Fibroblast of the conjunctiva (primary cell): ENCODE measurements at places on chromosomes 2 and 18.

DNA sequence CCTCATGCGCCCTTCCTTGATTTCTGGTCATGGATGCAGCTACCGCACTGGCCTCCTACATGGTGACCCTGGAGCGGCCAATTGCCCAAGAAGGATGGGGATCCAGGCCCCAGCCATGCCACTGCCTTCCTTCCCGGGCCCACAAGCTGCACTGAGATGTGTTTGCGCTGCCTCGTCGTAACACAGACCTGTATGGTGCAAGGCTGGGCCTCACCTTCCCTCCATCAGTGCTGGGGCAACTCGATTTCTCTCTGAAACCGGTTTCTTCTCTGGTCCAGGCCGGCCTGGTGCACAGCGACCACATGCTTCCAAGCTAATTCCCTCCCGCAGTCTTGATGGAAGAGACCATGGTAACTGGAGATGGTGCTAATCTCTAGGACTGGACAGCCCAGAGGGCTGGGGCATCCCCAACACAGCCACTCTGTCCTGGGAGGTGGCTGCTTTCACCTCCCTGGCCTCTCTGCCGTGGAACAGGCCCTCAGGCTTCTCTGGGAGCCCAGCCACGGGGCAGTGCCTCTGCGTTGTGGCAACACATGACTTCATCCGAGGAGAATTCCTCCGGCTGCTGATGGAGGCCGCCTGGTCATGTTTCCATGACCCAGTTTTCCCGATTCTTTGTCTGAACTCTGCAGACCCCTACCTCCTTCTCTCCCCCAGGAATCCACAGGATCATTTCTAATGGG is 184.2 kb downstream of the GLI2 start:
- DNase-seq = peak; percentile 59

GRCh38 chr2:109005686-109006204 is 16.7 kb upstream of the EDAR start:
- DNase-seq = peak; percentile 1

DNA sequence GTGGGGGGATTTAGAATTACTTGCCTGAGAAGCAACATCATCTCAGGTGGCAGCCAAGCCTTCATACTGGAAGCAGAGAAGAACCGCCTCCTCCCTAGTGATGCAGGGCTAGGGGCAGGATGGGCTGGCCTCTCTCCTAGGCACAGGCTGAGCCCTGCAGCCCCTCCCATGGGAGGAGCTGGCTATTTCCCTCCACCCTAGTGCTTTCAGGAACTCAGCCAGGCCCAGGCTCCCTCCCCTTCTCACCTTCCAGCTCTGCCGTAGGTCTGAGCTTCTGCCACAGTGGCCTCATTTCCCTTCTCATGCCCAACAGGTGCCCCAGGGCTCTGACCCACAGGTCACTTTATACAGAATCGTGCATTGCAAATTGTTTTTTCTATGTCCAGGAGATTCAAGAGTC is 31.0 kb downstream of the CENPA start:
- no peak for DNase-seq

DNA sequence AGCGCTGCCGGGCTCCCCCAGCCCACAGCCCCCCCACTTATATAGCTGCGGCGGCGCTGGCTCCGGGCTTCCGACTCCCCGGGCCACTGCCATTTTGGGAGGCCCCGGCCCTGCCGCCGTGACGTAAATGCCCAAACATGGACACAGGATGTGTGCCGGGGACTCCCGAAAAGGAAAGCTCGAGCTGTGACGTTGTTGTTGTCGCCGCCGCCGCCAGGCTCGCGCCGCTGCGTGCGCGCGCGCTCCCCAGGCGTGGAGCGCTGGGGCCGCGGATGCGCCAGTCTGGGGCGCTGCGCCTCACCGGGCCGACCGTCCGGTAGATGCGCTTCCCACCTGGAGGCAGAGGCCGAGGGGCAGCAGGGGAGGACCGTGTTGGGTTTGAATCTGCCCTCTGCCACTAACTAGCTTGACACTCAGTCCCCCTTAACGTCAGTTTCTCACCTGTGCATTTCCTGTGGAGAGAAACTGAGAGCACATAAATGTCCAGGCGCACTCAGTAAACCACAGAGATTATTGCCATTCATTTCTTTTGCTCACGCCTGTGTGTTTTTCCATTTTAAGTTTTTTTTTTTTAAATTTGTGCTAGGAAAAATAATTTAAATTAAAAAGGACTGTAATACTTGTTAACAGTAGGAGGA is at the start of gene EGR4:
Gene EGR4, minus strand, starts transcription at position 15 of the 638 bp plus-strand sequence. CDS start 231 bp downstream, outside the sequence.
- DNase-seq = no peak

- no peak for DNase-seq
Observed at GRCh38 chr2:10558281-10559030, 110.3 kb upstream of the ODC1 start.
